ENCODE measurements at places on chromosomes 11 and 22. TPM values are rescaled to one million over a fixed set of nuclear protein-coding genes. Genes with fewer than 3 reads are reported as not detected.

The MRGPRX3 gene
- not detected for total RNA-seq

The SCN3B gene
- 0.99 TPM for total RNA-seq

The CFL1 gene
- 748 TPM for total RNA-seq

The ACRV1 gene
- total RNA-seq = not detected

- DNase-seq = no peak
Observed at GRCh38 chr11:72780296-72781062, 13.4 kb downstream of the STARD10 start.

All from myocyte (in vitro differentiated cells).